GM23338 (cell line): ENCODE measurements at places on chromosomes 6 and 20. TPM values are rescaled to one million over a fixed set of nuclear protein-coding genes. Genes with fewer than 3 reads are reported as not detected.

DNA sequence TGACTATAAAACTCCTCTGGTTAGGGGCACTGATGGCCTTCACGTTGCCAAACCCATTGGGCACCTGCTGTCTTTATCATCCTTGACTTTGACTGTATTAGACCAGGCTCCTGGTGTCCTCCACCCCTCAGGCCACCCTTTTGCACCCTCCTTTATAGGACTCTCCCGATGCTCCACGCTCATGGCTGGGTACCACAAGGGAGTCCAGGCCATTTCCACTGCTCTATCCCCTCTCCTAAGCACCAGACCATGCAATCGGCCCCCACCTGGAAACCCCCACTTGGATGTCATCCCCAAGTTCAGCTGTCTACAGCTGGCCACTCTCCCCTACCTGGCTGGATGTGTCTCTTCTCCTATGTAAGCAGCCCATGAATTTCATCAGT lies 115.2 kb downstream of the TOX2 start:
- H3K27ac ChIP-seq: no peak overlapping the region
- H3K27me3 ChIP-seq: no peaks in the 10 kb centered on the region
- no peak overlapping the region for H3K4me3 ChIP-seq
- no peaks in the 10 kb centered on the region for H3K4me1 ChIP-seq
- no peak for DNase-seq

DNA sequence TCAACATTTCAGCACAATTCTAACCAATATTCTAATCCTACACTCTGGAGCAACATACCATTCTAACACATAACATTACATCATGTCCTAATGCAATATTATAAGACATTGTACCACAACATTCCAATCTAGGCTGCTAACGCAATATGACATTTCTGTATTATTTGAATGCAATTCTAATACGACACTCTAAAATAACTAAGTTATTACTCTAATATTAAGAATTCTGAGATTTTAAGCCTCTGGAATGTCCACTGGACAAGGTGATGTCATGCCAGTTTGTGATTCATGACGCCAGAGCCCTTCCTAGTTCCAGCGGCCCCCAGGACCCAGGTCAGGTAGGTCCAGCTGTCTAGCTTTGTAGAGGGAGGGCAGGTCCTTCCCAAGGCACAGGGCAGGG lies 69.7 kb upstream of the SIRPA start:
- H3K27ac ChIP-seq: no peak overlapping the region
- DNase-seq: no peak
- no peaks in the 10 kb centered on the region for H3K36me3 ChIP-seq
- H3K27me3 ChIP-seq: no peaks in the 10 kb centered on the region
- no peaks in the 10 kb centered on the region for H3K4me1 ChIP-seq
- H3K4me3 ChIP-seq: no peak overlapping the region

- H3K27me3 ChIP-seq: no peaks in the 10 kb centered on the region
- no peak overlapping the region for H3K4me3 ChIP-seq
- H3K27ac ChIP-seq: peak overlapping the region; percentile 52; the same call in 1 of the 2 replicates
- DNase-seq: no peak
Measured at GRCh38 chr20:10634683-10635411, 39.0 kb downstream of the JAG1 start.

GRCh38 chr20:57202309-57202708 lies 64.1 kb downstream of the BMP7 start:
- no peaks in the 10 kb centered on the region for H3K36me3 ChIP-seq
- H3K27ac ChIP-seq: no peak overlapping the region
- no peaks in the 10 kb centered on the region for H3K27me3 ChIP-seq
- DNase-seq: no peak

DNA sequence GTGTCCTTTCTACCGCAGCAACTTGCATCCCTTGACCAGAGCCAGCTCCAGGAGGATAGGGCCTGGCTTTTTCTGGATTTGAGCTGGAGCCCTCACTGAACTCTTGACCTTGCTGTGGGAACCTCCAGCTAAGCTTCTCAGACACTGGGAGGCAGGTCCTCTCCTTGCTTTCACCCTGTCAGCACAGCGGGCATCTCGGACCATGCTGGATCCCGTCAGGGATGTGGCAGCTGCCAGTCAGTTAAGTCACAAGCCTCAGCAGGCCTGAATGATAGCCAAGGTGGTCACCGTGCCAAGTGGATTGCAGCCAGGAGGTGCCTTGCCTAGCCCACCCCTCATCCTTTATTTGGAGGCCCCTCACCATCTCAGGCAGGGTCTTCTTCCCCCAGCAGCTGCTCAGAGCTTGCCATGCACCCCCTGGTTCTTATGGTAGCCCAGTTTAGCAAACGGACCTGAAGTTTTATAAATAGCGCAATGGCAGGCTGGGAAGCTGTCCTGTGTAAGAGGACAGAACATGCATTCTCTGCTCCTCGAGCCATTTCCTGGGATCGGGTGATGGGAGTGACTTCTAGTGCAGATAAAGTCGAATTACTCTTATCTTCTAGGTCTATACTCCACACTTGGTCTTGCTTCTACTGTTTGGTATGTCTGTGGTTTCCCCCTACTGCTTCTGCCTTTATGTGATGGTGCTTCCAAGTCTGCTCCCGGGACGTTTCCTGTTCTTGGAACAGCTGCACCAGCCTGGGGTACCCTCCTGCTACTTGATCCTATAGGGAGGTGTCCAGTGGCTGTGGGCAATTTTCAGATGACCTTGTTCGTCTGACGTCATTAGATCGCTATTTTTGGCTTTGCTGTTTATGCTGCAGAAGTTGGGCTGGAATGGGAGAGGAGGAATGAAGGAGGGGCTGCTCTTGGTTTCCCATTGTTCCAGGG lies 7.1 kb upstream of the MYLK2 start:
- H3K27me3 ChIP-seq: no peaks in the 10 kb centered on the region
- no peaks in the 10 kb centered on the region for H3K36me3 ChIP-seq
- no peak overlapping the region for H3K4me3 ChIP-seq
- no peak overlapping the region for H3K27ac ChIP-seq
- peaks cover 8% of the 10 kb centered on the region; the same call in 1 of the 2 replicates for H3K4me1 ChIP-seq

- no peak overlapping the region for H3K4me3 ChIP-seq
- H3K4me1 ChIP-seq: peaks cover 26% of the 10 kb centered on the region
- peak overlapping the region; percentile 27; the same call in 1 of the 2 replicates for H3K27ac ChIP-seq
Measured at GRCh38 chr20:14950633-14951032, 613.2 kb upstream of the FLRT3 start.

DNA sequence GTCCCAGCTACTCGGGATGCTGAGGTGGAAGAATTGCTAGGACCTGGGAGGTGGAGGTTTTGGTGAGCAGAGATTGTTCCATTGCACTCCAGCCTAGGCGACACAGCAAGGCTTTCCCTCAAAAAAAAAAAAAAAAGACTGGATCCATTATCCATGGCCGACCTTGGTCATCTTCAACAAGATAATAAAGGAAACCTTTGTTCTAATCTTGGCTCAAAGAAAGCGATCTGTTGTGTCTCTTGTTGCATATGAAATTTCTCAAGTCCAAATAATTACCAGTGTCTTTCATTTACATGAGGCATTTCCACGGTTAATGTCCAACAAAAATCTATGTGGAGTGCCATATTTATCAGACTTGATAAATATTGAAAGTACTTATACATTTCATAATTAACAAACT lies 23.7 kb upstream of the KIF16B start:
- no peak overlapping the region for H3K27ac ChIP-seq
- DNase-seq: no peak
- no peaks in the 10 kb centered on the region for H3K4me1 ChIP-seq
- H3K4me3 ChIP-seq: no peak overlapping the region
- H3K36me3 ChIP-seq: no peaks in the 10 kb centered on the region
- H3K27me3 ChIP-seq: no peaks in the 10 kb centered on the region

GRCh38 chr20:62027116-62027515 lies 38.6 kb downstream of the TAF4 start:
- peaks cover 29% of the 10 kb centered on the region for H3K4me1 ChIP-seq
- DNase-seq: no peak
- H3K4me3 ChIP-seq: no peak overlapping the region
- no peaks in the 10 kb centered on the region for H3K27me3 ChIP-seq

DNA sequence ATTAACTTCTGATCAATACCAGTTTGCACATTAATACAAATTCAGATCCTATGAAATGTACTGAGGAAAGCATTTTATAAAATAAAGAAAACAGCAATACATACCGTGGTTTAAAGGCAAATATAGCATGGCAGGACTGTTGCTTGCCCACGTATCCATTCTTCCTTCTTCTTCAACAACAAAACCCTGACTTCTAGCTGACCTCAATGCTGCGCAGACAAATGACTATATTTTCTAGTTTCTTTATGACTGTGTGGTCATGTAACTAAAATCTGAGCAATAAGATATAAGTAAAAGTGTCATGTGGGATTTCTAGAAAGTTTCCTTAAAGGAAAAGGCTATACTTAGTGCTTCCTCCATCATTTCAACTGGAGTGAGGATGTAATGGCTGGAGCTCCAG lies 85.0 kb downstream of the CDC40 start:
- H3K4me3 ChIP-seq: no peak overlapping the region
- peaks cover 6% of the 10 kb centered on the region; the same call in 1 of the 2 replicates for H3K4me1 ChIP-seq
- H3K27me3 ChIP-seq: no peaks in the 10 kb centered on the region
- no peaks in the 10 kb centered on the region for H3K36me3 ChIP-seq
- H3K27ac ChIP-seq: no peak overlapping the region

- H3K4me1 ChIP-seq: peaks cover 15% of the 10 kb centered on the region
- H3K27me3 ChIP-seq: no peaks in the 10 kb centered on the region
- no peak overlapping the region for H3K27ac ChIP-seq
Measured at GRCh38 chr6:142374091-142374770, 72.4 kb downstream of the ADGRG6 start.

GRCh38 chr6:16493802-16494201 lies 255.4 kb downstream of the GMPR start:
- no peaks in the 10 kb centered on the region for H3K36me3 ChIP-seq
- H3K4me3 ChIP-seq: no peak overlapping the region
- no peak for DNase-seq
- peaks cover 43% of the 10 kb centered on the region for H3K4me1 ChIP-seq
- H3K27ac ChIP-seq: no peak overlapping the region

DNA sequence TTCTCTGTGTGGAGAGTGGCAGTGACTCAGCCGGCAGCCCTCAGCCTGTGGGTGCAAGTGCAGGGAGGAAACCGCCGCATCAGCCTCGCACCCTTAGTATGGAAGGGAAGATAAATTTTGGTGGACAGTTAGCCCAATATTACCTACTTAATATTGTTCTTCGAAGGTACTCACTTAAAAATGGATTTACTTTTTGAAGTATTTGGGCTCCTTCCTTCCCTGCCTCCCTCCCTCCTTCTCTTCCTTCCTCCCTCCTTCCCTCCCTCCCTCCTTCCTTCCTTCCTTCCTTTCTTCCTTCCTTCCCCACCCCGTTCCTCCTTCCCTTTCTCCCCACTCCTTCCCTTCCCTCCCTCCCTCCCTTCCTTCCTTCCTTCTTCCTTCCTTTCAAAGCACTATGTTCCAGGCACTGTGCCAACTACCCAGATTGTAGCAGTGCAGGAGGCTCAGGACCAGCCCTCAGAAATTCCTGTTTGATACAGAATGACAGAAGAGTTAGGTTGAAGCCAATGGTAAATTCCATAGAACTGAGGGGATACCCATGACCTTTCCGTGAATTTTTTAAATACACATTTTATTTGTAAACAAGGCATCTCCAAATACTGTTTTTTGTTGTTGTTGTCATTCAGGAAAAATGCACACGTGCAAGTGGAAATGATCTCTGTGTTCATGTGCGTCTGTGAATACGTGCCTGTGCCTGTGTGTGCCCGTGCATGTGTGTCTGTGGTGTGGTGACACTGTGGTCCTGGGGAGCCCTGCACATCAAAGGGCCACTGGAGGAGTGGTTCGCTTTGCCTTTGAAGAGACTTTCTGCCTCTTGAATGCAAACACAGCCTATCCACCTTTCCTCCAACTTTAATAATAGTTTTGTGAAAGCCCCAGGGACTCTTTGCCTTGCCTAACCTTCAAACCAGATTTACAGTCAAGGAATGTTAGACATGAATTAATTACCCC lies 141.7 kb downstream of the EDN3 start:
- H3K4me3 ChIP-seq: no peak overlapping the region
- no peak for DNase-seq

DNA sequence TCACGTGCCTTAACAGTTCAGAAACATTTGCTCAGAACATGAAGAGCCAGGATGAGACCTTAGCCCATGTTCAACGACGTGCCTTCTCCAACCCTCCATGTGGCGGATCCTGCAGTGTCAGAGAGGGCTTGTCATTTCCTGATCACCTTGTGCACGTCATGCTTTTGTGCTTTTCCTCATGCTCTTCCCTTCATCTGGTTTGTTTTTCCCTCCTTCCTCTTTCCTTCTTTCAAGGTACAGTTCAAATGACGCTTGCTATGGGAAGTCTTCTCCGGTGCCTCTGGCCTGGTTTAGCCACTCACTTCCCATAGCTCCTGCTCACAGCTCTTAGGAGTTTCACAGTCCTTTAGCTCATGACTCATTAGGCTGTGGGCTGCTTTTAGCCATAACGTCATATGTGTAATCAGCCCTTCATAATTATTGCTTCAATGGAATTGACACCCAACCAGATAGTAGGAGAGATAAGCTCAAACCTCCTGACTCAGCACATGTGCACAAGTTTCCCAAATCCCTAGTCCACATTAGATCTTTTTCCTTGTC lies 102.7 kb upstream of the CNKSR3 start:
- H3K4me1 ChIP-seq: no peaks in the 10 kb centered on the region
- DNase-seq: no peak
- H3K27me3 ChIP-seq: no peaks in the 10 kb centered on the region
- no peaks in the 10 kb centered on the region for H3K36me3 ChIP-seq
- no peak overlapping the region for H3K27ac ChIP-seq
- H3K4me3 ChIP-seq: no peak overlapping the region

IMPG1 gene
- not detected in 2 replicates for total RNA-seq

CD109 gene
- 5.3 and 6.0 TPM in 2 replicates for total RNA-seq

DEFB124 gene
- 0.52 TPM in 1 of 2 replicates, not detected in the other for total RNA-seq
